Stimulated activated CD4-positive, alpha-beta T cell treated with anti-CD3 and anti-CD28 coated beads, Interleukin-15, amount 100 ng/mL, for 1 hour (primary cell): ENCODE measurements at places on chromosomes 3 and 15.

DNA sequence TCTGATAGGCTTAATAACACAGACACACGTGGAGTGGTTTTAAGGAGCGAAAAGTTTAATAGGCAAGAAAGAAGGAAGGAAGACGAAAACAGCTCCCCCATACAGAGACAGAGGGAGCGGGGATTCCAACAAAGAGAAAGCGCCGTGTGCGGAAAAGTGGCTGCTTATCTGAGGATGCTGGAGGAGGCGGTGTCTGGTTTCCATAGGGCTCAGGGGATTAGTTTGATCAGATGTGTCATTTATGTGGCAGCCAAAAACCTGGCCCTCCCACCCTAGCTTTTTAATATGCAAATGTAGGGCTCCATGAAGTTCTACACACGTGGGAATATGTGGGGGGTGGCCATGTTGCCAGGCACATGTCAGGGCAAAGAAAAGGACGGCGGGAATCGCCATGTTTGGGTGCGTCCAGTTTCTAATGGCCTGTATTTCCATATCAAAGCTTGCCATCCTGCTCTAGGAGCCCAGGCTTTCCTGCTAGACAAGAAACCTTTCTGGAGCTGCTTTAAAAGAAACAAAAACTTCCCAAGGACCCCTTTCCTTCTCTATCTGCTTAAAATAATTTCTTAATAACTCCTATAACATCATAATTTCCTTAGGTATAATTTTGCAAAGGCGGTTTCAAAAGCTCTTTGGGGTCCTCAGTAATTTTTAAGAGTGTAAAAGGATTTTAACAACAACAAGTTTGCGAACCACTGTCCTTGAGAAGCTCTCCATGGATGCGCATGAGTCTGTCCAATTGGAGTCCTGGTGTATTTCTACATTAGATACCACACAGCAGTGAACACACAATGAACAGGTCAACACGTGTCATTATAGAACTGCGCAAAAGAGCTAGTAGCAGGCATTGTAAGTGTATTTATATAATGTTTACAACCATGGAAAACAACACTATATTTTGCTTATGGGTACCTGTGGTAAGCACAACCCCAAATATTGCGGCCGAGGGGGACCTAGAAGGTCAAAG is 622 bp upstream of the ZNF589 start:
- DNase-seq, result no peak

GRCh38 chr3:141939759-141940158 is 63.3 kb downstream of the ATP1B3 start:
- DNase-seq, result no peak

DNA sequence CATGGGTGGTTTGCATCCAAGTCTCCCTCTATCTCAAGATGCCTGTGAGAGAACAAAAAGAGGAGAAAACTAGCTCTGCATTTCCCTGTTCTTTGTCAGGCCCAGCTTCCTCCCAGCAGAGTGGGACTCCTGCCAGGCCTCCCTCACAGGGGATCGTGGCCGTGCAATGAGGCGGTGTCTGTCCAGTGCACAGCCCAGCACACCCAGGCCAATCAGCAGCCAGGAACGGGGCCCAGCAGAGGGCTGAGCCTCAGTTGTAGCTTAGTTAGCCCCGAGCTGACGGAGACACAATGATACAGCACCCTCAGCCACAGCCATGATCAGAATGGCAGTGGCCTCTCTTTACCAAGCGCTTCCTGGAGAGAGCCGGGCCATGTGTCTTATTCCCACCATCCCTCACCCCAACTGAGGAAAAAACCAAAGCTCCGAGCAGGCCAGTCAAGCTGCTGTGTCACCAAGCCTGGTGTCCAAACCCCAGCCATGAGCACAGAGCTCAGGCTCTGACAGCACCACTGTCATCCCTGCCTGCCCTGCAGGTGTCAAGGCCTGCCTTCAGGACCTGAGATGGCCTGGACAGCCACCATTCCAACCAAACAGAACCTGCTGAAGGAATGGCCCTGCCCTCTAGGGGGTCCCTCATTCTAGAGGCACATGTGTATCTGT is 71.1 kb downstream of the DNAJB8 start:
- DNase-seq, result no peak

DNA sequence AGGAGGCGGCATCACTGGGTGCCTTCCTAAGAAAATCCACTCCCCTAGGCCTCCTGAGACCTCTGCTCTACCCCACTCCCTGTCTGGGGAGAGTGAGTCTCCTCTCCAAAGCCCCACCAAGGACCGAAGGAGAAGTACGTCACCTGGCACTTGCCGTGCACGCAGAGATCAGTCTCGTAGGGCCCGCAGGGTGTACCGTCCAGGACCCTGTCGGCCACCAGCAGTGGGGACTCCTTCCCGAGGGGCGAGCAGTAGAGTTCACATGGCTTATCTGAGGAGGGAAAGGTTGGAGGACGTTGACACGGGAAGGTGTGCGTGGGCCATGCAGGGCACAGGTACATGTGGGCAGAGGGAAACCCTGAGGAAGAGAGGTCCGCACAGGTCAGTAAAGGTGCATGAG is 232.9 kb downstream of the ADAMTS17 start:
- DNase-seq, result no peak

- DNase-seq, result no peak
These were observed 204.0 kb upstream of the BCL6 start for GRCh38 chr3:187949093-187949820.

- DNase-seq, result no peak
These were observed 9.0 kb upstream of the TSC22D2 start for GRCh38 chr3:150399060-150399459.
